ENCODE measurements at places on chromosomes 1 and 21.

- no peak for DNase-seq
Measured at GRCh38 chr1:119917304-119918055, 21.2 kb upstream of the ADAM30 start.

DNA sequence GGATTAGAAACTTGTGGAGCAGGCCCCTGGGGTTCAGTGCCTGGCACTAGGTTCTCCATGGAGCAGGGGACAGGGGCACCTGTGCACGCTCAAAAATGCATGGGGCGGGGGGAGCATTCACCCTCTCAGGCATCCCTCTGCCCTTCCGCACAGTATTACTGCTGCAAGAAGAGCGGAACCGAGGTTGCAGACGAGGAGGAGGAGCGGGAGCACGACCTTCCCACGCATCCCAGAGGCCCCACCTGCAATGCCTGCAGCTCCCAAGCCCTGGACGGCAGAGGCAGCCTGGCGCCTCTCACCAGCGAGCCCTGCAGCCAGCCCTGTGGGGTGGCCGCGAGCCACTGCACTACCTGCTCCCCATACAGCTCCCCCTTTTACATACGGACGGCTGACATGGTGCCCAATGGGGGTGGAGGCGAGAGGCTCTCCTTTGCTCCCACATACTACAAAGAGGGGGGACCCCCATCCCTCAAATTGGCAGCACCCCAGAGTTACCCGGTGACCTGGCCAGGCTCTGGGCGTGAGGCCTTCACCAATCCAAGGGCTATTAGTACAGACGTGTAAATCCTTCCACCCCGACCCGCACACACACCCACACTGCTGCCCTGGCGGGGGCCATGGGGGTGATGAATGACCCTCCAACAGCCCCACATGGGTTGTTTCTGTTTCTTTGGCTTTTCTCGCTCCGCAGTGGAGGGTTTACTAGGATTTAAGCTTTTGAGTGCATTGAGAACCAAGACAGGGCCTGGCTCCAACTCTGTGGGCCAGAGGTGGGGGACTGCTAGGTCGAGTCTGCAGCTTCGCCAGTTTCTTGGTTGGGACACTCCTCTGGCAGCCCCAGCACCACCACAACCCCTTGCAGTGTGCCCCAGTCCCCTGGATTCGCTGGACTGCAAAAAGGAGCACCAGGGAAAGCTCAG is 63.7 kb downstream of the TOR1AIP2 start:
- DNase-seq, result no peak

- DNase-seq, result no peak
Measured at GRCh38 chr1:25485536-25486411, 55.1 kb downstream of the MACO1 start.

DNA sequence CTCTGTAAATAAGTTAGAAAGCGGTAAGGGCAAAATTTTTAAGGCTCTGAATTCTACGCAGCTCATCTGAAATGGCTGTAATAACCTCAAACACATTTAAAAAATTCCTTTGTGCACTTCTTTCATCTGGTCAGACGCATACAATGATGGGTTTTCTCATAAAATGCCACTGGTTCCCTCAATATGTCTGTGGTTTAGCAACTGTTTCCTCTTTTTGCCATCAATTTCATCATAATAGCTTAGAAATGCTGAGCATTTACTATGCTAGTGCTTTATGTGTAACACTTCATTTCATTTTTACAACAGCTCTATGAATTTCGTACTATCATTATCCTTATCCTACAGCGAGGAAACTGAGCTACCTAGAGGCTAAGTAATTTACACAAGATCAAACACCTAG is 35.3 kb upstream of the DMRTA2 start:
- no peak for DNase-seq

GRCh38 chr1:158654571-158654970 is 31.9 kb downstream of the SPTA1 start:
- DNase-seq, result no peak

- no peak for DNase-seq
Measured at GRCh38 chr1:93598396-93598795, 83.2 kb downstream of the BCAR3 start.

GRCh38 chr1:74427681-74428080 is 84.7 kb downstream of the LRRC53 start:
- no peak for DNase-seq

GRCh38 chr1:55490547-55490946 is 275.4 kb upstream of the USP24 start:
- no peak for DNase-seq

DNA sequence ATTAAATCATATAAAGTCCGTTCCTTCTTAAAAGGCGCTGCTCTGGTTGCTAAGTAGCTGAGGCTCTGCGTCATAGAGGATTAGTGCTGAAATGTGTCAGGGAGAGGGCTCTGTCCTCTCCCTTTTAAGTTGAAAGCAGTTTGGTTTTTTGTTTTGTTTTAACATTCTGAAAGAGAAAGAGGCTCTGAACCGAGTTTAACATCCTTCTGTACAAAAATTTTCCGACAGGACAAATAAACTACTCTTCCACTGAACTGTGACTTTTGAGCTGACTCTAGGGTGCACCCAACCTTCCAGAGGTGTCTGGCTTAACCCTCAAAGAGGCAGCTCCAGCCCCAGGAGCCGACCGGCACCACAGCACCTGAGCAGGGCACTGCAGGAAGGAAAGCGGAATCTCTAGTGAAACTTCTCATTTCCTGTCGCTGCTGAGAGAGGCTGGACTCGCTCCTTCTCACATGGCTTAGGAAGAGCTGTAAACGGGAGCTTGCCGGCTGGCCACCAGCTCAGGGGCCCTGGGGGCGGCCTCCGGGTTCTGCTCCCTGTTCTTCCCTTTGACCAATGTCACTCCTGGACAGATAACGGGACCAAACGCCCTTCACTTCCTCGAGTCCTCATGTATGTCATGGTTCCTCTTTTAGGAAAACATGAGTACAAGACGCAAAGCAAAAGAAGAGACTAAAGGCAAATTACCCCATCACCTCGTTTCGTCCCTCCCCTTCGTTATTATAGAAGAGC is 1.2 kb downstream of the VAV3 start:
- peak; percentile 25 for DNase-seq

DNA sequence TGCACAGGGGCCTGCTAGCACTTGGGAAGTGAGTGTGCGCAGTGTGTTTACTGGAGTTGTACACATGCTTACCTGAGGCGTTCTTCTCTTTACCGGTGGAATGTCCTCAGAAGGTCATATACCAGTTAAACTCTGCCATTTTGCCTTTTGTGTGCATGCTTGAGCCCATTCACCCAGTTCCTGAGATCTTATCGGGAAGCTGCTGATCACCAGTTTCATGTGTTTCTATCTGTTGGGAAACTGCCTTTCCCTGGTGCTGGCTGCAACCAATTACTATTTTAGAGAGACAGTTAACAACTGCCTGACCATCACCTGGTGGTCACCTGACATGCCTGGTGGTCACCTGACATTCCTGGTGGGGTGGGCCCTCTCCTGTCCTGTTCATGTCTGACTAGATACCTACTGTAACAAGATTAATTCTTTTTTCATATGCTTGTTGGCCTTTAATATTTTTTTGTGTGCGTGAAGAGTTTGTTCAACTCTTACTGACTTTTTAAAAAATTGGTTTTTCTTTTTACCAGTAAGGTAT is 137.0 kb downstream of the RASAL2 start:
- no peak for DNase-seq

DNA sequence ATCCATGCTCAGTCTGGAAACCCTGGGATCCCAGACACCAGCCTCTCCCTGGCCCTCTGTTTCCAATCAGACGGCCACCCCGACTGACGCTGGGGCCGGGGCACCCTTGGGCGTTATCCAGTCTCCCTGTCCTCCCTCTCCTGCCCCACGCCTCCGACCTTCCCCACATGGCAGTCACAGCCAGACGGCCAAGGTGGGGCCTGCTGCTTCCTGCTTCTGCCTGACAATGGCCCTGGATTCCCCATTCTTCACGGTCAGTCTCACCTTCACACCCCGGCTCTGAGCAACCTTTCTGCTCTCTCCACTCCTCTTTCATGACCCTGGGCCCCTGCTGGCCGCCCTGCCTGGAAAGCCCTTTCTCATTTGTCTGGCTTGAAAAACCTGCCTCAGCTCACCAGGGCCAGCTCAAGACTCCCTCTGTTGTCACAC is 6.6 kb downstream of the GNG4 start:
- no peak for DNase-seq

DNA sequence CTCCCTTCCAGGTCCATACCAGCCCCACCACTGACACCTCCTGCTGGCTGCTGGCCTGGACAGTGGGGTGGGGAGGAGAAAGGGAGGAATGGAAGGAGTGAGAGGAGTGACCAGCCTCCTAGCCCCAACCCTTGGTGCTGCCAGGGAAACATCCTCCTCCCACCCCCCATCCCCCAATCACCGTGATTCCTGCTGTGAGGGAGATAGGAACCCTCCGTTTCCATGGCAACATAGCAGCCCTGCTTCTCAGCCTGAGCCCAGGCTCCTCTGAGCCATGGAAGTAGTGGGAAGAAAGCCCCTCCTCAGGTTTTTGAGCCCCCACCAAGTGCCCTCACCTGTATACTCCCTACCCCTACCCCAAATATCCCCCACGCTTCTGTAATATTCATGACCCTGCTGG is 44.4 kb upstream of the SCMH1 start:
- no peak for DNase-seq

DNA sequence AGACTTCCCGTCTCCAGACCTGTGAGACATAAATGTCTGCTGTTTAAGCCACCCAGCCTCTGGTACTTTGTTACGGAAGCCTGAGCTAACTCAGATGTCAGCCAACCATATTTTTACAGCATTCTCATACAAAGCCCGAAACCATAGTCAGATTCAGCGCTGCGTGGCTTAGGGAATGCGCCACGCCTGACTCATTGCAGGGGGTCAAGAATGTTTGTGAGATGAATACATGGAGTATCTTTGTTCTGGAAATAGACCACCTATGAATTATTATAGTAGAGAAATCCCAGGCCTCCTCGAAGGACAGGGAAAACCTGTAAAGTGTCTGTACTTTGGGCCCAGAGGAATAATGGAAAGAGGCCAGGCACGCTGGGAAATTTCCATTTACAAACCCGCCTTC is 434.8 kb downstream of the CAMTA1 start:
- no peak for DNase-seq

DNA sequence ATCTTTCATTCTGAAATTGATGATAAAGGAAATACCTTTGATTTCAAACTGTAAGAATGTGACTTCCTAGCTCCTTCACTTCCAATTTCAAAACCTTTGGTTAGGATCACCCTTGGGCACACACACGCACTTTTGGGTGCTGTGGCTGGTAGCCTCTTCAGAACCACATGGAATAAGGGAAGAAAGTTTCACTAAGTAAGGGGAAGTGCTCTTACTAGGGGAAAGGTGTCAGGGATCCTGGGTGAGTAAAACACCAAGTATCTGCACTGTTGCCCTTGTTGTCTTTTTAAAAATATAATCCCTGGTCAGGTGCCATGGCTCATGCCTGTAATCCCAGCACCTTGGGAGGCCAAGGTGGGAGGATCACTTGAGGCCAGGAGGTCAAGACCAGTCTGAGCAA is 132.4 kb downstream of the SDCCAG8 start:
- DNase-seq, result peak; percentile 7

DNA sequence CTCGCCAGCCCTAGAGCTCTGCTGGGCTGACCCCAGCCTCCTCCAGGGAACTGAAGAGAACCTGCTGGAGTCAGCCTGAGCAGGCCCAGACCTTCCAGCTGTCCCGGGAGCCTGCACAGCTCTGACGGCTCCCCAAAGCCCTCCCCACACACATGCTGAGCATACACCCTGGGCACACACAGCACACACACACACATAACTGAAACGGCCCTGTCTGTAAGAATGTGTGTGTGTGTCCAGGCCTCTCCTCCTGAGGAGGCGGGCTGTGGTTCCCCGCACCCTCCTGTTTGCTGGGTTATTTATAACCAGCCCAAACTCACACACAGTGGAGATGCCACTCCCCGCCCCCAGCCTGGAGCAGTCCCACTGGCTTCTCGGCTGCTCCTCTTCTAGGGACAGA is 20.2 kb downstream of the SDC3 start:
- no peak for DNase-seq

DNA sequence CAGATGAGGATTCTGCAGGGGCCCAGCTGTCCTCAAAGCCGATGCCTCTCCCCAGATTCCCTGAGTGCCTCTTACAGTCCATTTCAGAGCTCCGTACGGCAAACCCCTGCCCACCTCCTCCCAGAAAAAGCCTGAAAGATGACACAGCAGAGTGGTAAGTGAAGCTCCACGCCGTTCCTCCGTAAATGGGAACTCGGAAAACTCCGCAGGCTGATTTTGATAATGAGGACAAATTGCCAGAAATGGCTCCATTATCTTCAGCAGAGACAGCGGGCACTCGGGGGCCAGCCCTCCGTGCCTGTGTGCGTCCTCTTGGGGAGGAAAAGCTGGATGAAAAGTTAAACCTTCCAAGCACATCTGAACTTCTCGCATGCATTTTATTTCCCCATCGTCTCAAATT is 81.1 kb downstream of the NPHP4 start:
- DNase-seq, result no peak

DNA sequence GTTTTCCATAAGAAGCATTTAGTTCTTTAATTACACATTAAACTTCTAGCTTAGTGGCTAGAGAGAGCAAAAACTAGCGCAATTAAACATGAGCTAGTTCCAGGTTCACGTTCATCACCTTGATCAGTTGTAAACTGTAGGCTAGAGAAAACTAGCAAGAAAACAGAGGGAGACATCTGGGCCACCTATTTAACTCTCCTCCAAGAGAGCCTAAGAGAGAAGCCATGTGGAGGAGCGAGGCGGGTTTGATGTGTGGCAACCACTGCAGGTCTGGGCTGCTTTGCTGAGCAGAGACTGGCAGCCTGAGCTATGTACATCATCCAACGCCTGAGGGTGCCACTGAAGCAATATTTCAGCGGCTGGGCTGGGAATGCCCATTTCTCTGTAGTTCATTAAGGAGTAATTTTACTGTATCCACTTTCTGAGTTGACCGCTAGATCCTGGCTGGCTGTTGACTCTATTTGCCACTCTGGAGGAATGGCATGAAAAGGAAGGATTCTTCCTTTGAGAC is 252.9 kb downstream of the DYRK1A start:
- DNase-seq, result no peak

- peak; percentile 69 for DNase-seq
Measured at GRCh38 chr1:15027515-15027986, 126.0 kb upstream of the TMEM51 start.

GRCh38 chr1:178532392-178532791 is 19.5 kb downstream of the TEX35 start:
- DNase-seq, result peak; percentile 70

DNA sequence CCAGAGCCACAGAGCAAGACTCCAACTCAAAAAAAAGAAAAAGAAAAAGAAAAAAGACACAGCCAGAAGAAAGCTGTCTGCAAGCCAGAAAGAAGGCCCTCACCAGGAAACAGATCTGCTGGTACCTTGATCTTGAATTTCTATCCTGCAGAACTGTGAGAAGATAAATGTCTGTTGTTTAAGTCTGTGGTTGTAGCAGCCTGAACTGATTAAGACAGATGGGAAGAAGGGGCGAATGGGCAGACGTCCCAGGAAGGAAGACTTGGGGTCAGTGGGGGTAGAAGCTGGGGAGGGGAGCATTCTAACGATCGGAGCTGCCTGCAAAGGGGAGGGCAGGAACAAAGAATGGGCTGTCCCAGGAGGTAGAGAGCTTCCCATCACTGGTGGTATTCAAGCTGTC is 6.3 kb downstream of the SLC2A7 start:
- no peak for DNase-seq

DNA sequence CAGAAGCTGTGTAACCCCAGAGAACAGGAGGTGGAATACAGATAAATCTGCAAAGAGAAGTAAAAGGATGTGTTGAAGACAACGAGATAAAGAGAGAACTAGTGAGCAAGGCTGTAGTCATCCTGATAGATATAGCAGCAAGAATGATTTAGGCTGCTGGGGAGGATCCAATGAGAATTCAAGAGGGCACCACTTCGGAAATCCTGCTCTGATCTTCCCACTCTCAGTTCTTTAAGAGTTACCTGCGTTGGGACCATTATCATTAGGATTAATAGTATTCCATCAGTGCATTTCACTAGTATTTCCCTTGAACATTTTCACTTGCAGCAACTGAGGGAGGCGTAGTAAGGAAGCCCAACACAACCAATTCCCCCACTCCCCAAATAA is at the start of gene BRINP3:
TSS of gene BRINP3 (minus strand) at position 103 of the 387 bp plus-strand sequence.
- peak; percentile 49 for DNase-seq

All from pons (tissue), 1 donor.